Activated T-helper 1 cell treated with Interleukin-2 at 50 U/mL for 16 hours (primary cell): ENCODE measurements at places on chromosomes 16 and 17.

DNA sequence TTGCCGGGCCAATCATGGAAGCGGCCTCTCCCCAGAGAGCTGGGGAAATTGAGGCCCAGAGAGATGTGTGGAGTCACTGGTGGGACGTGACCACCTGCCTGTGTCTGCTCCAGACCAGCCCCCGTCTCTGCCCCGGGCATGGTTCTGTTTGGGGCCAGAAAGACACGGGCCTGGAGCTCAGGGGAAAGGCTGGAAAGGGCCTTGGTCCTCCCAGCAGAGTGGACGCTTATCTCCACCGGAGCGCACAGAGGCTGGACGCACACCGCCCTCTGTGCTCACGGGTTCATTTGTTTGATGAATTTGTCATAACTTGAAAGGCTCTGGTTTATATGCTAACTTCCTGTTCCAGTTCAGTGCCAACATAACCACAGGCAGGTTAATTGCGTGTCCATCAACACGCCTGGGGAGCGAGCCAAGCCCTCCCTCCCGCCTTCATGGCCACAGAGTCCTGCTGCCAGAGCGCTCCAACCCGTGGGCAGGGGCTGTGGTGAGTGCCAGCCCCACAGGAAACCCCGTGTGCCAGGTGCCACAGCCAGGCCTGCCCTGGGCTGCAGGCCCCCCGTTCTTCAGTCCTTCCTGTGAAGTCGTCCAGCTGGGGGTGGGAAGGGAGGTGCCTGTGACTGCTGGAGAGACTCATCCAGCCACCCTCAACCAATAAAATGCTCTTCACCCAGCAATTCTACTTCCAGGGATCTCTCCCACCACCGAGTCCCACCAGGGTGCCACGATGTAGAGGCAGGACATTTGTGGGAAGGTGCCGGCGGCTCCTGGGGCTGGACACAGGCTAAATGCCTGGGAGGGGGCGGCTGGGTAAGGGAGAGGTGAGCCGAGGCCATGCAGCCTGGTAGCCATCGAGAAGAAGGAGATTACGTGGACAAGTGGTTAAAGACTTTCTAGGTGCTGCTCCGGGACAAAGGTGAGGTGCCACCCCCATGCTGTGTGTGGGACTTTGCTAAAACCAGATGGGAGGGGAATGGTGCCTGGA lies 29.4 kb upstream of the BAHCC1 start:
- DNase-seq: no peak

- DNase-seq: no peak
Observed at GRCh38 chr17:70295329-70295728, 126.0 kb downstream of the KCNJ2 start.

DNA sequence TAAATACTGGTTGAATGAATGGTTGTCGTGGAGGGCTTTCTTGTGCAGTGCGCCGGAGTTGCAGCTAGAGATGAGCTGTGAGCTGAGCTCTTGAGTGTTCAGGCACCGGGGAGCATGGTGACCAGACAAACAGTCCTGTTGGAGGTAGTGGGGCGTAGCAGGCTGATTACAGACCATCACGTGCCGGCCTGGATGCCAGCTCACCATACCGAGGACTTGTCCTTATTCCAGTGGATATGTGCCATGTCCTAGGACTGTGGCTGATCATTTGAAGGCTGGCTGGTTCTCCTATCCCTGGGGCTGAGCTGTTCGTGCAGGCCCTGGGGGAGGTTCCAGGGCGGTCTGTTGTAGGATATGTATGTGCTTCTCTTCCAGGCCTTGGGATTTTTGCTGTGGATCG lies 60.0 kb downstream of the ABCC1 start:
- DNase-seq: no peak

- no peak for DNase-seq
Observed at GRCh38 chr16:239948-240277, 5.3 kb downstream of the FAM234A start.

GRCh38 chr16:66516509-66516807 lies 33.5 kb downstream of the TK2 start:
- no peak for DNase-seq

DNA sequence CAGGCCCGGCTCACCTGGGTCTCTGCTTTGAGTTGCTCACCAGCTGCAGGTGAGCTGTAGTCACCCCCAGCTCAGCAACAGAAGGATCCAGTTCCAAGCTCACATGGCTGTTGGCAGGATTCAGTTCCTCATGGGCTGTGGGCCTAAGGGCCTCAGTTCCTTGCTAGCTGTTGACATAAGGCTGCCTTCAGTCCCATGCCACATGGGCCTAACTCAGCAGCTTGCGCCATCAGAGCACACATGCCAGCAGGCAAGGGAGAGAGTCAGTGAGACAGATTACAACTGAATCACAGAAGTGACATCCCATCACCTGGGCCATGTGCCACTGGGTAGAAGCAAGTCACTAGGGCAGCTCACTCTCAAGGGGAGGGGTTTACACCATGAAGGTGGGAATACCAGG lies 24.7 kb downstream of the PSMD7 start:
- DNase-seq: no peak

DNA sequence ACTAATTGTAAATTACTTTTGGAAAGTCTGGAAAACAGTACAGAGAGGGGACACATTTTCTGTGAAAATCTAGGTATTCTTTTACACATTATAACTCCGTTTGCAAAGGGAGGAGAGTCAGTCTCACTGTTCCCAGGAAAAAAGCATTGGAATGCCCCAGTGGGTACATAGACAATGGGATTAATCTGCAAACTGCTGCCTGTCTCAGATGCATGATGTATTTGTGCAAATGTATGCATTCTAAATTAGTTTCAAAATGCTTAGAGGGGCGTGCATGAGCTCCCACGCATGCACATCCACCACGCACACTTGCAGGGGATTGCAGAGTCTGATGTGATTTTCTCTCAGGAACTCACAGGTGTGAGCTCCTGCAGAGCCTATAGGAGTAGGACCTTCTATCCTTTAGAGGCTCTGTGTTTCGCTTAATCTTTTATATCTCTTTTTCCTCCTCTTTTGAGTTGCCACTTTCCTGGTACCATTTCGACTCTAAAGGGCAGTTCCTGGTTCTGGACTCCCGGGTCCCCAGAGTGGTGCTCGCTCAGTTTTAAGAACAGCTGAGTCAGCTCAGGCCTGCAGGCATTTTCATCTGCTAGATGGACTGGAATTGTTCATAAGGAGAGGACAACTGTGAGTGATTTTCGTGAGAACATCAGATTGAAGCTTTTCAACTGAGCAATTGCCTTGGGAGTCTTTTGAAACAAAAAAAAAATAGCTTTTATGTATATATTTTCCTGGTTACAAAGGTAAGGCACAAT lies 1.1 kb downstream of the BCO1 start:
- no peak for DNase-seq

DNA sequence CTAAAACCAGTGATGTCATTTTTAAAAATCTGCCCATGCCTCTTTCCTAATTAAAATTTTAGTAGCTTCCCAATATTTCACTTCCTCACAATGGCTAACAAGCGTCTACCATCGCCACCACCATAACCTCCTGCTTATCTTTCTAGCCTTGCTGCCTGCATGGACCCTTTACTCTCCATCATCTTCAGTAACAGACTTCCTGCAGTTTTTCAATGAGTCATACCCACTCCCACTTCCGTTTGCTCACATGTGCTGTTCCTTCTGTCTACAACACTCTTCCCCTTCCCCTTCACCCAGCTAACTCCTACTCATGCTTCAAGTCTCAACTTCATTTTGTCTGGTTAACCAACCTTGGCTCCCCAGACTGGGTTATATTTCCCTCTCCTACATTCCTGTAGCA lies 12.8 kb upstream of the SKAP1 start:
- DNase-seq: no peak

DNA sequence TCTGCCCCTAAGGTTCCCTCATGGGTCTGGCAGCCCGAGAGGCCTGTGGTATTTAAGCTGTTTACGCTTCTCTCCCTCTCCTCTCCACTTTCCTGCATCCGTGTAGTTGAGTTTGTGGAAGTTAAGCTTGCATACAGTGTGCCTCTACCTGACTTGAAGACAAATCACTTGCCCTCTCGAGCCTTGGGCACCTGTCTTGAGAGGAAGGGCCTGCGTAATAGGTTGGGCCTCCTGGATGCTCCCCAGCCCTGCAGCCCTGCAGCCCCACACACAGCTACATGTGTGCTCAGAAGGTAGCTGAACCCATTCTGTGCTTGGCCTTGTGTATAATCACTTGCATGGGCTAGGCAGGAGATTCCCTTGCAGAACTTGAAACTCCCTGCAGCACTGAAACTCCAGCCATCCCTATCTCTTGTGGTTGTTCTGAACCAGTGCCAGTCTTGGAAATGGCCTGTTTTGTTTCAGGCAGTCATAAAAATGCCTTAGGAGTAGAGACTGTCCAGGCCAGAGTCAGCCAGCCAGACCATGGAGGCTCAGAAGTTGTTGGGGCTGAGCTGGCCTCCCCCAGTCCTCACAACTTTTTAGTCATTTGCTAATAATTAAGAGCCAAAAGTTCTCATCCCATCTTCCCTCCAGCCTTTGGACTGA lies 134.6 kb downstream of the CLEC16A start:
- DNase-seq: no peak

DNA sequence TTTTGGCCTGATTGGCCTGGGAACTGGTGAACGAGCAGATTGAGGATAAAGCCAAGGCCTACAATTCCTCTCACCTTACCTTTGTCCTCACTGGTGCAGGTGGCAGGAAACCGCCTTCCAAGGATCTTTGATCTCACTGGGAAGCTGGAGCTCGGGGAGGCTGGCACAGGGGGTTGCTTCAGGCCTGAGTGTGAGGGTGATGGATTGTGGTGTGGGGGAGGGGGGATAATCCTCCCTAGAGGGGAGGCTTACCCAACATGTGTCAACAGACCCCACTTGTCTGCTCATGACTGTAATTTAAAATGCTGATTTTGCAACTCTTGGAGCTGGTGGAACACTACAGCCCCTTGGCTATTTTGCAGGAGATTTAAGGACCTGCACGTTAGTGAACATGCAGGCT lies 4.5 kb upstream of the RMI2 start:
- no peak for DNase-seq
